Motor neuron (in vitro differentiated cells): ENCODE measurements at places on chromosomes 3 and 15. TPM values are rescaled to one million over a fixed set of nuclear protein-coding genes. Genes with fewer than 3 reads are reported as not detected.

GRCh38 chr3:19248143-19248542 lies 99.8 kb downstream of the KCNH8 start:
- no peak for ATAC-seq

DNA sequence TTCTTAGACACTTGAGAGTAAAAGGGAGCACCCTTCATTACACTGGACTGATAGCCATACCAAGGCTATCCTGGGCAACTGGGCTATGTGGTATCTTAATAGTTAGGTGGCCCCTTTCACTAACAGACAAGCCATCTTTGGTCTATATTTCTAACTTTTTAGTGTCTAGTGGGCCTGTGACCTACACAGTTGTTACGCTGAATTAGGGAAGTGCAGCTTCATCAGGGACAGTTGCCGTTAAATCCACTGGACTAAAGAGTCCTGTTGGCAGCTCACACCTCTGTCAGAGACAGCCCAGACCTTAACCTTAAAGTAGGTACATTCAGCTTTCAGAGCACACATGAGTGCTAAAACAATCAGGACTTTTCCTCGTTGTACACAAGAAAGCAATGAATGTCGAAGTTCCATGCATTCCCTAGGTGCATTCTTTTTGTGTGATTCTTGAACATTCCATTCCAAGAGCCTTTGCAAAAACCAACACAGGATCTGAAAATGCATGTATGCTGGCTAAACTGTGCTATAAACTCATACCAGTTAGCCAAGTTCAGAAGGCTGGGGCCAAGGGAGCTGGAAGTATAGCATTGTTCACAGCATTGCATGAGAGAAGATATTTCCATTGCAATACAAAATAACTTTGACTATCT lies 230.2 kb upstream of the EIF1B start:
- ATAC-seq: peak; percentile 39

DNA sequence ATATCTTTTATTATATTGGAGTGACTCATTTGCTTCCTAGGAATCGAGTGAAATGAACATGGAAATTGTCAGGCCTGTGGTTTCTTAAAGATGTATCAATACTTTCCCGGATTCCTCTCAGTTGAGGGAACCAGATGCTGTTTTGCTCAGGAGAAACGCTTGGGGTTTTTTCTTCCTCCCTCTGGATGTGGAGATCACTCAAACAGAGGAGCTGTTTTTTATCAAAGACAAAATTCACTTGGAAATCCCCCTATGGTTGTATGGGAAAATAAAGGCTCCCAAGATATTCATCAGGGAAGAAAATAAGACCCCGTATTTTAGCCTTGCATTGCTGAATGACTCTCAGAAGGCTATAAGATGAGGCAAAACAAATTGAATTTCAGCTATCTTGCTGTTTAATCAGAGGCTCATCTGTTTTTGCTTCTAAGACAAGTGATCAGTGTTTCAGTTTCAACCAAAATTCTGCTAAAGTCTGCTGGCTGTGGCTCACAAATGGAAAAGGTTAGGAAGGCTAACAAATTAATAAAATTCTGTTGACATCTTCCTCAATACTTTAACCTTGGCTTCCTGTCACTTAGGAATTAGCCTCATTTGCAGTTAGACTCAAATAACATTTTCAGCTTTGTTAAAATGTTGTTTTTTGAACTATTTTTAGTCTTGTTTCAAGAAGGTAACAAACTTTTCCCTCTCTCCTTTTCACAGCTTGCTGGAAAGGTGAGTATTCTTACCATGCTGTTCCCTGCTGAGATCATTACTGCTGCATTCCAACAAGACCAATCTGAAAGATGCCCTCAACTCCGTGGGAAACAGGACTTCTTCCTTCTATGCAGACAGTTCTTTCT lies 83.6 kb downstream of the COL6A5 start:
- no peak for ATAC-seq

Gene CHMP2B
- total RNA-seq: 30.5 and 31.4 TPM in 2 replicates

- ATAC-seq: no peak
Measured at GRCh38 chr3:184741259-184741556, 29.3 kb upstream of the MAGEF1 start.

- ATAC-seq: peak; percentile 0
Measured at GRCh38 chr3:57596495-57597126, 533 bp downstream of the ARF4 start.

Gene STXBP5L
- total RNA-seq: 0.90 and 1.3 TPM in 2 replicates

Gene POPDC2
- 1.7 and 2.3 TPM in 2 replicates for total RNA-seq

Gene AADACL2
- not detected in 2 replicates for total RNA-seq

DNA sequence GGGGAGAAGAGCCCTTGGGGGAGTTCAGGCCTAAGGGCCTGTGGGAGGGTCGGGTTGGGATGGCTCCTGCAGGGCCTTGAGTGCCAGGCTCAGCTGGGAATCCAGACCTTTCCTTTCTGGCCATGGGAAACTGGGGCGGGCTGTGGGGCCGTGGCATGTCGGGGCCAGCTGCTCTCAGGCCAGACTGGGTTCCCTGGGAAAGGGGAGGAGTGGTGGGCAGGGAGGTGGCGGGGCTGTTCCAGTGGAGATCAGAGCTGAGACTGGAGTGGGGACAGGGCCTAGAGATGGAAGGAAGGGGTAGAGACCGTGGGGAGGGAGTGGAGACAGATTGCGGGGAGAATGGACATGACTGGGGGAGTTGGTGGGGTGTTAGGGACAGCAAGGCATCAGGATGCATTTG lies 20.3 kb downstream of the FBLN2 start:
- ATAC-seq: no peak

GRCh38 chr3:171328419-171329082 lies 131.7 kb downstream of the TNIK start:
- peak; percentile 82 for ATAC-seq

- no peak for ATAC-seq
Measured at GRCh38 chr3:49724586-49724985, 835 bp upstream of the GMPPB start.

DNA sequence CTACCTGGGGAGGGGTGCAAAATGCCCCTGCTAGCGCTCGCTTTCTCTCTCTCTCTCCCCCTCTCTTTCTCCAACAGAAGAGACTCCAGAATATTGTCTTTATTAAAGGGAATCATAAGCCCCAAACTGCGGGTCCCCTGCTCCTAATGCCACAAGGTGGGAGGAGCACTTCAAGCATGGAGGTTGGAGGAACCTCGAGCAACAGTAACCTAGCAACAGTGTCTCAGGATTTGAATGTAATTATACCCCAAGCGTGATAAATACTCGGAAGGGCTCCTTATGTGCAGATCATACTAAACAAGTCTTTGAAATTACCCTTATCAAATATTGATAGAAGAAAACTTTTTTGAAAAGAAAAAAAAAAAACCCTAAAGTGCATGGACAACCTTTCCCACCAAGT lies 582.2 kb upstream of the PPP2R3A start:
- ATAC-seq: peak; percentile 27

Gene EBLN2
- total RNA-seq: 3.6 and 4.1 TPM in 2 replicates

DNA sequence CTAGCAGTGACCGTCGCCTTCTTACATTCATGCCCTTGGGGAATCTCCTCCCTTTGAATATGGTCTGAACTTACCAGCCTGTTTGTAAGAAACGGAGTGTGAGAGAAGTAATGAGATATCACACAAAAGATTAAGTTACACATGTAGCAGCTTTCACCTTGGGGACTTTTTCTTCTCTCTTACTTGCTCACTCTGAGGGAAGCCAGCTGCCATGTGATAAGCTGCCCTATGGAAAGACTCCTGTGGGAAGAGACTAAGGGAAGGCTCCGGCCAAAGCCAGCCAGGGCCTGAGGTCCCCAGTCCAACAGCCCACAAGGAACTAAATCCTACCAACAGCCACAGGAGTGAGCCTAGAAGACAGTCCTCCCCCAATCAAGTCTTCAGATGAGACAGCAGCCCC lies 190.4 kb upstream of the TSC22D2 start:
- no peak for ATAC-seq

GRCh38 chr15:88391700-88392099 lies 75.5 kb downstream of the MRPL46 start:
- ATAC-seq: no peak
